ENCODE measurements at places on chromosomes 2 and 18.
A peak's percentile ranks its signal among the peaks of the same experiment; 100 is the strongest.

DNA sequence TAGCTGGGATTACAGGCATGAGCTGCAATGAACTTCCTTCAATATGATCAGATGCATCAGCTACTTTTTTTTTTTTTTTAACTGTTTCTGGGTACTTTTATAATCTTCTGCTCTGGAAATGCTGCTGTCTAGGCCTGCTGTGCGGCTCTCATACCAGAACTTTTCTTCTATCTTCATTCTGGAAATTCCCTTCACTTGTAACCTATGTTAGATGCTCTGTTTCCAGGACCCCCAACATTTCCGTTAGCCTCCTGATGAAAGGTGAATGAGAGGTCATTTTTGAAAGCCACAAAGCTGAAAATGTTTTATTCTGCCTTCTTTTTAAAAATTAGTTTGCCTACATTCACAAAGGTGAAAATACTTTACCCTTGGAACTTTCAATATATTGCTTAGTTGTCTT lies 8.6 kb downstream of the AGFG1 start:
- H3K27ac ChIP-seq, result peak overlapping the region; percentile 61
- H3K27me3 ChIP-seq, result no peaks in the 10 kb centered on the region
- DNase-seq, result no peak
- H3K4me1 ChIP-seq, result peaks cover 88% of the 10 kb centered on the region

DNA sequence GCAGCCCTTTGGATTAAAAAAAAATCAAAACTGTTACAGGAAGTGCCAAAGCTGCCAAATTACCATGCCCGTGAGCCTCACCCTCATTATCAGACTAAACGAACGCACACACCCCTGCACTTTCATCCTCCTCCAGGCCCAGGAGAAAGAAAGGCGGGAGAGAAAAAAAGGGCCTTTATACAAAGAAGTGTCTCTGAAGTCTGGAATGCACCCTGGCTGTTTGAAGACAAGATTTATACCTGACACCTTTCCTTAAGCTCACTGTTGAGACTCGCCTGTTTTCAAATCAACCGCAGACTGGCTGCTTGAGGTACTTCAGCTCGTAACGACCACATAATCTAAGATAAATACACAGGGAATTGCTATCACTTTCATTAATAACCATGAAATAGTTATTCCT lies 31.0 kb downstream of the EDAR start:
- DNase-seq, result no peak
- H3K27me3 ChIP-seq, result no peaks in the 10 kb centered on the region
- H3K36me3 ChIP-seq, result no peaks in the 10 kb centered on the region

DNA sequence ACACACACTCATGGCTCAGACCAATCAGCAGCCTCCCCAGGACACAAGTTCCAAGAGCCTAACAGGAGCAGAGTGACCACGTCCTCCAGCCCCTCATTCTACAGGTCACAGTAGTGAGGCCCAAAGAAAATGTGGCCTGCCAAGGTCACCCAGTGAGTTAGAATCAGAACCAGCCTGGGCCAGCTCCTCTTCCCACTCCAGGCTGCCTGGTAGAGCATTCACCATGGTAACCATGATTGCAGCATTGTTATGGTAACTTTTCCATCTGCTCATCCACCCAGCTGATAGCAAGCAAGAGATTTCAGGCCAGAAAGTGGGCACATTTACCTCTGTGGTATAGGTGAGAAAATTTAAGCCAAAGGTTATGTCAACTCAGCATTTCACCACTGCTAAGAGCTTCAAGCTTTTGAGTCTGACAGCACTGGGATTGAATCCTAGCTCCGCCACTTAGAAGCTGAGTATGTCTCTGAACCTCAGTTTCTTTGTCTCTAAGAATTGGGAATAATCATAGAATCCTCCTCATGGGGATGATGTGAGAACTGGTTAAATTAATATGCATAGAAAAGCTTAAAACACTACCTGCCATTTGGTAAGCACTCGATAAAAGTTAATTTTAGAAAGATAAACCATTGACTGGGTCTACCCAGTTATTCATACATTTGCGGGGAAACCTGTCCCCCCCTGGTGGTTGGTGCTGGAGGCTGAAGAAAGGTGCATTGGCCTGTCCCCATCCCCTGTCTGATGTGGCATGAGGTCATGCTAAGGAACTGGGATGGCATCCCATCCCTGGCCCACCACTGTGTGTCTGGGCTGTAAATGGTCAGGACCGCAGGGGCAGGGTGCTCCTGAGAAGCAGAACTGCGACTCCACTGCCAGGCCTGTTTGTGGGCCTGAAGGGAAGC lies 181.5 kb downstream of the KLHL29 start:
- H3K36me3 ChIP-seq, result no peaks in the 10 kb centered on the region
- no peaks in the 10 kb centered on the region for H3K27me3 ChIP-seq
- peak; percentile 31 for DNase-seq
- H3K4me1 ChIP-seq, result no peaks in the 10 kb centered on the region
- no peak overlapping the region for H3K4me3 ChIP-seq
- H3K27ac ChIP-seq, result no peak overlapping the region

- peaks cover 4% of the 10 kb centered on the region for H3K27me3 ChIP-seq
- peaks cover 10% of the 10 kb centered on the region for H3K4me1 ChIP-seq
- no peak overlapping the region for H3K27ac ChIP-seq
Observed at GRCh38 chr2:128086244-128086643, 4.8 kb upstream of the UGGT1 start.

GRCh38 chr2:124149571-124149970 lies 124.5 kb downstream of the CNTNAP5 start:
- no peak for DNase-seq
- H3K4me3 ChIP-seq, result no peak overlapping the region
- H3K27me3 ChIP-seq, result no peaks in the 10 kb centered on the region
- no peaks in the 10 kb centered on the region for H3K4me1 ChIP-seq
- no peak overlapping the region for H3K27ac ChIP-seq

DNA sequence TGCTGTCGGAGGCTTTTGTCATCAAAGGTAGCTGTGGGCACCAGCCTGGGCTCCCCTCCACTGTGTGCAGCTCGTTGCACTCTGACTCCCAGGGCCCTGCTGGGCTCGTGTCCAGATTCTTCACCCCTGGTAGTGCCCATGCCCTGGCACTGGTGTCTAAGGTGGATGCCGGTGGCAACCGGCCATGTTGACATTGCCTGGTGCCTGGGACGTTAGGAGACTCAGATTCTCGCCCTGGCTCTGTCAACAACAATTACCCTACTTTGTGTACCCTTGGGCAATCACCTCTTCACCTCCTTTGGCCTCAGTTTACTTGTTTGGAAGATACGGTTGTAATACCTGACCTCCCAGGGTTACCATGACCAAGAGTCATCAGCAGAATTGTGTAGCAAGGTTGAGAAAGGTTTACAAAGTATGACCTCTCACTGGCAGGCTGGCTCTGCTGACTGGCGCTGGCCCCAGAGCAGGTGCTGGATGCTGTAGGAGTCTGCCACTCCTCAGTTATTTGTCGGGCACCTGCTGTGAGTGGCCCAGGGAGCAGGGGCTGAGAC lies 41.5 kb upstream of the MCFD2 start:
- peaks cover 44% of the 10 kb centered on the region for H3K36me3 ChIP-seq
- H3K4me3 ChIP-seq, result no peak overlapping the region

DNA sequence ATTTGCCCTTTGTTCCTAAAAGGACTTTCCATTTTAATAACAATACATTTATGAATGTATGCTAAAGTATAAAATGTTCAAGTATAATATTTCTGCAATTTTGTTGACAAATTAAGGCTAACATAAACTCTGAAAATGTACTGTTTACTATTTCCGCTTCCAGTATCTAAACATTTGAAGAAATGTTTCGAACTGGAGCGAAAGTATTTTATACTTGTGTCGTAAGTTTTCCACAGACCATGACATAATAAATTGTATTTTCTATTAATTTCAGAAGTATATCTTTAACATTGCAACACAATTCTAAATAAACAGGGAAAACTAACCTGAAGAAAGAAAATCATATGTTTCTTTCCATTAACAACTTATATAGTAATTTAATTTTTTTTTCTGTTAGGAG lies 146.3 kb downstream of the CALCRL start:
- no peak for DNase-seq
- H3K36me3 ChIP-seq, result no peaks in the 10 kb centered on the region
- H3K4me1 ChIP-seq, result no peaks in the 10 kb centered on the region
- H3K27ac ChIP-seq, result no peak overlapping the region
- H3K27me3 ChIP-seq, result no peaks in the 10 kb centered on the region
- no peak overlapping the region for H3K4me3 ChIP-seq

DNA sequence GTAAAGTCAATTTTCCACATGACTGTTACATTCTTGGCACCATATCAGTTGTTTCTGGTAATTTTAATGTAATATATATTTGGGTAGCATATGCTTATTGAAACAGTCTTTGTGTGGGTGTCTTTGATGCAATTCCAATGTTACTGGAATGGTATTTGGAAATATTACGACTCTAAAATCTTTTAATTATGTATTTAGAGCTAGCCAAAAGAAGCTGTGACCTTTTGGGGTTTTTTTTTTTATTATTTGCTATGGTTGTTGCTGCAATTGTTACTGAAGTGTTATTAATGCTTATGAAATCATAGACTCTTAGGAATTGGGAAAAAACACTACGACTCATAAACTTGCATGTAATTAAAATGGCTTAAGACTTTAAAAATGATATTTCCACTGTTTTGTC lies 95.9 kb downstream of the AOX1 start:
- no peak overlapping the region for H3K27ac ChIP-seq
- H3K36me3 ChIP-seq, result no peaks in the 10 kb centered on the region

DNA sequence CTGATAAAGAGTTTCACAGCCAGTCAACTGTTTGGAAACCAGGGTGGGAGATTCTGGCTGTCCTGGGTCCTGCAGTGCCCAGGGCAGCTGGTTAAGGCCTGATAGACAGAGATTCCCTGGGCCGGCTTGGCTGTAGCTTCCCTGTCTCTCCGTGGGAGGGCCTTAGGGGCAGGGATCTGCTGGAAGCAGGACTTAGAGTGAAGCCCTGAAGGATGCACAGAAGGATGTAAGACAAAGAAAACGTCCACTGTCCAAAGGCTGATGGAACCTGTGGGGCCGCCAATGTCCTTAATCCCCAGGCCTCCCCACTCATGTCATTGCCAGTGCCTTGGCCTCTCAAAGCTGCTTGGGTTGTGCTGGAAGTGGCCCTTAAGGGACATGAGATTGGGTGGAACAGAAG lies 33.0 kb downstream of the MROH2A start:
- H3K27me3 ChIP-seq, result peaks cover 7% of the 10 kb centered on the region
- H3K27ac ChIP-seq, result no peak overlapping the region
- no peak overlapping the region for H3K4me3 ChIP-seq
- no peaks in the 10 kb centered on the region for H3K4me1 ChIP-seq
- H3K36me3 ChIP-seq, result no peaks in the 10 kb centered on the region

- no peak overlapping the region for H3K27ac ChIP-seq
- H3K4me1 ChIP-seq, result no peaks in the 10 kb centered on the region
- H3K27me3 ChIP-seq, result no peaks in the 10 kb centered on the region
- no peak for DNase-seq
Observed at GRCh38 chr2:133532919-133533318, 35.3 kb downstream of the NCKAP5 start.

- DNase-seq, result no peak
- H3K27ac ChIP-seq, result no peak overlapping the region
- H3K36me3 ChIP-seq, result no peaks in the 10 kb centered on the region
Observed at GRCh38 chr2:128416109-128416785, 97.6 kb upstream of the HS6ST1 start.

DNA sequence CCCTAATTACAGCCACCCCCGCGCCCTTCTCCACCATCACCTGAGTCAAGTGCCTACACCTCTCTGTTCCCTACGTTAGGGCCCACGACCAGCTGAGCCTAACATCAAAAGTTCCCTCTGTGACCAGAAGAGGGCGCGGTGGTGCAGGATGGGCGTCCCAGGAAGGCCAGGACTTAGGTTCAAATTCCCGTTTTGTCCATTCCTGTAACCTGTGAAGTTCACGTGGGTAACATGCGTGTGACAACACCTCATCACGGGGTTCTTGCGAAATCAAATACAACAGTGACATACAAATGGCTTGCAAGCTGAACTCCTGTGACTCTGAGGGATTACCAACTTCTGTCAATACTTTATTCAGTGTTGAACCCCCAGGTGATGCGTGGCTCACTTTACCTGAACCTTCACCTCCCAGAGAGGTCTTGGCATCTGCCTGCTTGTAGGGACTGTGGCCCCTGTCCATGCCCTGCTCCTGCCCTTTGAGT lies 207.9 kb downstream of the ARL4C start:
- peak overlapping the region; percentile 69 for H3K4me3 ChIP-seq
- H3K27me3 ChIP-seq, result no peaks in the 10 kb centered on the region
- H3K4me1 ChIP-seq, result peaks cover 72% of the 10 kb centered on the region
- peak overlapping the region; percentile 92 for H3K27ac ChIP-seq
- H3K36me3 ChIP-seq, result peaks cover 2% of the 10 kb centered on the region

- H3K27me3 ChIP-seq, result peaks cover 16% of the 10 kb centered on the region
- DNase-seq, result no peak
- no peaks in the 10 kb centered on the region for H3K36me3 ChIP-seq
- H3K27ac ChIP-seq, result no peak overlapping the region
Observed at GRCh38 chr18:75491361-75491760, 63.9 kb upstream of the SMIM21 start.

- H3K36me3 ChIP-seq, result no peaks in the 10 kb centered on the region
- peaks cover 7% of the 10 kb centered on the region for H3K4me1 ChIP-seq
- DNase-seq, result no peak
- no peak overlapping the region for H3K27ac ChIP-seq
- no peaks in the 10 kb centered on the region for H3K27me3 ChIP-seq
- H3K4me3 ChIP-seq, result no peak overlapping the region
Observed at GRCh38 chr2:127142663-127143630, 36.0 kb upstream of the BIN1 start.

DNA sequence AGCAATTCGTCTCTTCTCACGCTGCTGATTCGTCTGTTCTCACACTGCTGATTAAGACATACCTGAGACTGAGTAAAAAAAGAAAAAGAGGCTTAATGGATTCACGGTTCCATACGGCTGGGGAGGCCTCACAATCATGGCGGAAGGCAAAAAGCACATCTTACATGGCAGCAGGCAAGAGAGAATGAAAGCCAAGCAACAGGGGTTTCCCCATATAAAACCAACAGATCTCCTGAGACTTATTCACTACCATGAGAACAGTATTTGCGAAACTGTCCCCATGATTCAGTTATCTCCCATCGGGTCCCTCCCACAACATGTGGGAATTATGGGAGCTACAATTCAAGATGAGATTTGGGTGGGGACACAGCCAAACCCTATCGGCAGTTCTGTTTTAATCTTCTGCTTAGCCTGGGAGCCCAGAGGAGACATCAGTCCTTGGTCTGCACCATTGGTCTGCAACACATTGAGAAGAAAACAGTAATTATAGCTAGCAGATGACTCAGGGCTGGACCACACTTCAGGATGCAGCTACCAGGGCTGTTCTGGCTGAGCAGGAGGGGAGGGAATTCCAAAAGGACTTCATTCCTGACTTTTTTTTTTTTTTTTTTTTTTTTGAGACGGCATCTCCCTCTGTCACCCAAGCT lies 69.4 kb downstream of the CABLES1 start:
- H3K4me3 ChIP-seq, result no peak overlapping the region
- peaks cover 54% of the 10 kb centered on the region for H3K4me1 ChIP-seq
- no peak for DNase-seq
- H3K36me3 ChIP-seq, result peaks cover 33% of the 10 kb centered on the region
- peak overlapping the region; percentile 7 for H3K27ac ChIP-seq

GRCh38 chr18:22466608-22467395 lies 49.1 kb upstream of the CTAGE1 start:
- H3K4me3 ChIP-seq, result no peak overlapping the region
- H3K4me1 ChIP-seq, result peaks cover 11% of the 10 kb centered on the region
- no peak for DNase-seq
- no peaks in the 10 kb centered on the region for H3K27me3 ChIP-seq

GRCh38 chr2:111617299-111618225 lies 266.4 kb downstream of the ANAPC1 start:
- no peaks in the 10 kb centered on the region for H3K36me3 ChIP-seq
- no peak for DNase-seq
- no peak overlapping the region for H3K27ac ChIP-seq
- no peak overlapping the region for H3K4me3 ChIP-seq
- peaks cover 2% of the 10 kb centered on the region for H3K27me3 ChIP-seq
- H3K4me1 ChIP-seq, result peaks cover 2% of the 10 kb centered on the region
